Activated CD4-positive, alpha-beta T cell treated with anti-CD3 and anti-CD28 coated beads for 24 hours (primary cell): ENCODE measurements at places on chromosomes 2 and 18.

- DNase-seq, result no peak
Measured at GRCh38 chr2:223784221-223784772, 53.1 kb downstream of the AP1S3 start.

- DNase-seq, result no peak
Measured at GRCh38 chr2:85851253-85852151, 37.3 kb downstream of the ST3GAL5 start.

DNA sequence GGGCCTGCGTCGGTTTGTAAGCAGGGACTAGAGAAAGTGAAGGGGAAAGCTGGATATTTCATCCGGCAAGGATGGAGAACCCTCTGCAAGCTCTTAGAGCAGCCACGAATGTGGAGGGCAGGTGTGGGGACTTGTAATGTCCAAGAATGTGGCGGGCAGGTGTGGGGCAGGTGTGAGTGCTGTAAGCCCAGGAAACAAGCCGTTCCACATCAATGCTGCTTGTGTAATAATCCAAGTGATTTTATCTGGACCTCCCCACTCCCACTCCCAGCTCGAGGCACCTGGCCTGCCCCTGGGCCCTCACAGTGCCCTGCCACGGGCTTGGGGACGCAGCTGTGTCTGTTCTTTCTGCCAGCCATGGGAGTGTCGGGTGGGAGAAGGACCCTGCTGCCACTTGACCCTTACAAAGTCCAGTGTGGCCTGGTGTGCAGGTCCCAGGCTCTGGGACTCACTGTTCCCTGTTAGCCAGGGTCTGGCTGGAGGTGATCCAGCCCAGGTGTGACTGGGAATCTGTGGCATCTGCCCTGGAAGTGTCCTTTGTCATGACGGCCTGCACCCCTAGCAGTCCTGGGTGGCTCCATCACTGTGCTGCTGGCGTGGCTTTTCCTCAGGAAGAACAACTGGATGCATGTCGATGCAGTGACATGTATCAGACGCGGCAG, 42.8 kb downstream of the SOX11 start:
- no peak for DNase-seq

DNA sequence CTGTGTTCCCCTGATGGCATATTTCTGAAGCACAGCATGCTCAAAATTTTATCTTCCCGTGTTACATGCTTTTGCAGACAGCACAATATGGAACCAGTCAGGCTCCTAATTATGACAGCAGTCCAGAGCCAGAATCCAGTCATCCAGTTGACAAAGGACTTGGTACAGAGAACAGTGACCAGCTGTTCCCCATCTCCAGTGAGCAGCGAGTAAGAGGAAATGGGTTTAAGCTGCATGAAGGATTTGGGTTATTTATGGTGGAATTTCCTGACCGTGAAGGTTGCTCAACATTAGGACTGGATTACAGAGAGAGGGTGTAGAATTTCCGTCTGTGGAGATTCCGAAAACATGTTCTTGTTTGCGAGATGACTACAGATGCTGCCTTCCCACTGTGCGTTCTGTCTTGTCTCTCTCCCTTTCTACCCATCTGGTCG, 24.4 kb downstream of the SGPP2 start:
- no peak for DNase-seq

DNA sequence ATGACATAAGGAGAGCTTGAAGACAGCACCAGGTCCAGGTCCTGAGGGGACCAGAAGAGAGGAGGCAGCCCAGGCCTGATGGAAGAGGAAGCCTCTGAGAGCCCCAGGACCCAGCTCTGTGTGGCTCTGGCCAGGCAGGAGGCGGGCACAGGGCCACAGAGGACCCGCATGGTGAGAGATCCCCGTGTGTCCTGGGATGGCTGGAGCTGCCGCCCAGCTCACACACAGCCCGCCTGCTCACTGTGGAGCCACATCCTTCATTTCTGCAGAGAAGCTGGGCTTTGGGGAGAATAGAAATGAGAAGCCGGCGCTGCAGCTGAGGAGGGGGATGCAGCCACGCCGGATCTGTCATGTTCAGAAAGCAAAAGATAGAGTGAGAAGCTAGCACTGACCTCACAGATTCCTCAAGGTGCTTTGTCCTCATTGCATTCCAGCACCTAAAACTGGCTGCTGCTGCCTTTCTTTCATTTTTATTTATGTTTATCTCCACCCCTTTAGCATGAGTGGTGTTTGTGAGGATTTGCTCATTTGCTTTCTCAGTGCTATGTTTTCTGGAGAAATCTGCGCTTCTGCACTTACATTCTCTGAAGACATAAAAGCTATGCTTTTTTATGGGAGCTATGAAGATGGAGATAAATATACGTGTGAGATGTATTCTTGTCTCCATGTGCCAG, 307.6 kb upstream of the MYT1L start:
- no peak for DNase-seq

GRCh38 chr2:223319601-223320000, 267.6 kb downstream of the KCNE4 start:
- DNase-seq, result no peak

DNA sequence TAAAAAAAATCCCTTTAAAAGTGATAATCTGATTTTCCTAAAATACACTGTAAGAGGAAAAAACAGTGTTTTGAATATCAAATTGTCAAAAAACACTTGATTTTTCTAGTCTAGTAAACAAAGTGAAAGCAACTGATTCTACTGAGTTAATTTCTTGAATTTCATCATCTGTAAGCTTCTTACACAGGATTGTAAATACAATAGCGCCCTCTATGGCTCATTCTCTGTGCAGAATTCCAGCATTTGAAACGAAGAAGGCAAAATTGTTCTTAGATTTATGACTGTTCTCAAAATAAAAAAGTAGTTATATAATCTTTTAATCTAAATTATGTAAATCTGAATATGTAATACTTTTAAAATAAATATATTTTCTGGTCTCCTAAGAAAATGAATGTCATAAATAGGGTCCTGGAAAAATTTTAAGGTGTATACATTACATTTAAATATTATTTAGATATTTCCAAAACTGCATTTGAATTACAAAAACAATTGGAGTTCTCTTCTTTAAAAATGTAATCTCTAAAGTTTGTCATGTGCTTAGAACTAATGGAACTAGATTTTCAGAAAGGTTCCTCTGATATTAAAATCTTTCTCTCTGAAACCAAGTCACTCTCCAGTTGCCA, 176.9 kb upstream of the MC4R start:
- no peak for DNase-seq

DNA sequence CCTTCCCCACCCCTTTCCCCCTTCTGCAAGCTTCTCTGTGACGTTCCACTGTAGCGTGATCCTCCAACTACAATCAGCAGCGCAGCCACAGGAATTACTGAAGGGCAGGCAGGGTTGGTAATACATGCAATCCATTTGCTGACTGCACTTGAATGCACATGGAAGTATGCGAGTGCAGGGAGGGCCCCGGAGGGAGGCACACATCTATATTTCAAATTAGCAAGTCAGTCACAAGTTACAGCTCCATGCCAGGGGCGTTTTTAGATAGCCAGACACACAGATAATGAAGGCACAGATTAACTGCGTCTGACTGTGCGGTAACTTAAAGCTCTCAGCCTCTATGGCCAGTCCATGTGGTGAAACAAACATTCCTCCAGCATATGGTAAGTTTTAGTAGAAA, 209.2 kb upstream of the GATA6 start:
- no peak for DNase-seq

- no peak for DNase-seq
Measured at GRCh38 chr2:121830809-121831208, 75.4 kb downstream of the TSN start.

- no peak for DNase-seq
Measured at GRCh38 chr2:204315236-204315662, 230.0 kb upstream of the PARD3B start.

DNA sequence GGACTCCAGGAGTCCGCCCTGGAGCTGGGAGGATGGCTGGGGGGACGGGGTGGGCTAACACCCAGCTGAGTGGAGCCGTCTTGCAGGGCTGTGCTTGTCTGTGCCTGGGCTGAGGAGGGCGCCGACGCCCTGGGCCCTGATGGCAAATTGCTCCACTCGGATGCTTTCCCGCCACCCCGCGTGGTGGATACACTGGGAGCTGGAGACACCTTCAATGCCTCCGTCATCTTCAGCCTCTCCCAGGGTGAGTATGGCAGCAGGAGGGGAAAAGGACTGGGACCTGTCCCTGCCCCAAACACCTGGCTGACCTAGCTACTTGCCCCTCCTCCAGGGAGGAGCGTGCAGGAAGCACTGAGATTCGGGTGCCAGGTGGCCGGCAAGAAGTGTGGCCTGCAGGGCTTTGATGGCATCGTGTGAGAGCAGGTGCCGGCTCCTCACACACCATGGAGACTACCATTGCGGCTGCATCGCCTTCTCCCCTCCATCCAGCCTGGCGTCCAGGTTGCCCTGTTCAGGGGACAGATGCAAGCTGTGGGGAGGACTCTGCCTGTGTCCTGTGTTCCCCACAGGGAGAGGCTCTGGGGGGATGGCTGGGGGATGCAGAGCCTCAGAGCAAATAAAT, 12.9 kb downstream of the KHK start:
- no peak for DNase-seq

GRCh38 chr2:1556776-1557466, 143.7 kb downstream of the TPO start:
- no peak for DNase-seq

DNA sequence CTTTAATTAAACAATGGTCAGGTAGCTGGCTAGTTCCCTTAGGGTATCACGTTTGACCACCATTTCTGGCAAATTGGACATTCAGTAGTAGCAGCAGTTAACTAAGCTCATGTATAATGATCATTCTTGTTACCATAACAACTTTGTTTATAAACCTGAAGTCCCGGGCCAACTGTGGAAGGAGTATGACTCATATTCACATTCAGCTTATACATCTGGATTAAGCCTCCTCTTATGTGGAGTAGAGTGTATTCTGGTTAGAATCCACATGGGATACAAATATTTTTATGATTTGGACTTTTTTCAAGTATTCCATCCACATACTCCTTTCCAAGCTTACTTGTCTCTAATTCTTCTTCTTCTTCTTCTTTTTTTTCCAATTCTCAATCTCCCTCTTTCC, 70.3 kb upstream of the ZSWIM2 start:
- DNase-seq, result no peak

- no peak for DNase-seq
Measured at GRCh38 chr2:144048631-144049060, 471.3 kb downstream of the ZEB2 start.

- no peak for DNase-seq
Measured at GRCh38 chr18:69838620-69839411, 108.9 kb downstream of the CD226 start.

GRCh38 chr18:52682260-52682659, 342.3 kb downstream of the DCC start:
- no peak for DNase-seq

GRCh38 chr2:152466980-152467676, 132.2 kb downstream of the FMNL2 start:
- no peak for DNase-seq

- DNase-seq, result no peak
Measured at GRCh38 chr2:127379712-127380355, 7.9 kb downstream of the MAP3K2 start.

GRCh38 chr18:12288403-12288755, 19.7 kb upstream of the TUBB6 start:
- DNase-seq, result no peak

GRCh38 chr18:58257461-58257860, 213.4 kb downstream of the NEDD4L start:
- DNase-seq, result no peak

GRCh38 chr2:156663757-156664409, 227.7 kb downstream of the GPD2 start:
- no peak for DNase-seq

GRCh38 chr2:148039783-148040182, 18.9 kb downstream of the MBD5 start:
- DNase-seq, result no peak

- DNase-seq, result no peak
Measured at GRCh38 chr2:159828738-159829137, 30.7 kb upstream of the CD302 start.

DNA sequence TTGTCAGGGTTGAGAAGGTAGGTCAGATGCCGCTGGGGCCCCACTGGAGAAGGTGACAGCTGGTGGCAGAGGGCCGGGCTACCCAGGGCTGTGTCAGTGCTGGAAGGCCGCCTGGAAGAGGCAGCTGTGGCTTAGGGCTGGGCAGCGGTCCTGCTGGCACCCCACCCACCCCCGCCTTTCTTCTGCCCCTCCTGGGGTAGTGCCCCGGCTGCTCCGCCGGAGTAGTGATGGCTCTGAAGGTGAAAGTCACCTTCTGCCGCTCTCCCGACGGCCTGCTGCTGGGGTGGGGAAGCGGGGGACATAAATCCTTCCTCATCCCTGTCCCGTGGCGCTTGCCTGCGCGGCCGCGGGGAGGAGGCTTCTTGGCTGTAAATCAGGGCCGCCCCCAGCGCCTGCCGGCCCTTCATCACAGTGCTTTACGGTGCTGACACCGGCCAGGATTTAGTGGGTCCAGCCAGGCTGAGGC, 332.2 kb downstream of the DYSF start:
- no peak for DNase-seq

- DNase-seq, result no peak
Measured at GRCh38 chr2:113227698-113228097, 51.0 kb downstream of the PAX8 start.

- DNase-seq, result no peak
Measured at GRCh38 chr2:102185347-102185746, 1.5 kb upstream of the IL1RL2 start.

DNA sequence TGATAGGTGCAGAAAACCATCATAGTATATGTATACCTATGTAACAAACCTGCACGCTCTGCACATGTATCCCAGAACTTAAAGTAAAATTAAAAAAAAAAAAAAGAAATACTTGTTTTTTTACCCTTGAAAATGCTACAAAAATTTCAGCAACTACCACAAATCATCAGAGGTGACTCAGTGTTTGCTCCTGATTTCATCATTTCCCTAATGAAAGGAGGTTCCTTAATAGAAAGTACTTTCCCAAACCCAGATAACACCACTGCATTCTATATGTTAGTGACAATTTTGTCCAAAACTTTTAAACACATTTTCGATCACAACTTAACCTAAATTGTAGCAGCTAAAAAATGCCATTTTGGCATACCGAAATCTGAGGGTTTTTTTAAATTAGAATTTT, 163.3 kb downstream of the SLC39A10 start:
- no peak for DNase-seq
